ENCODE measurements at places on chromosomes 4 and X.
A peak's percentile ranks its signal among the peaks of the same experiment; 100 is the strongest.

DNA sequence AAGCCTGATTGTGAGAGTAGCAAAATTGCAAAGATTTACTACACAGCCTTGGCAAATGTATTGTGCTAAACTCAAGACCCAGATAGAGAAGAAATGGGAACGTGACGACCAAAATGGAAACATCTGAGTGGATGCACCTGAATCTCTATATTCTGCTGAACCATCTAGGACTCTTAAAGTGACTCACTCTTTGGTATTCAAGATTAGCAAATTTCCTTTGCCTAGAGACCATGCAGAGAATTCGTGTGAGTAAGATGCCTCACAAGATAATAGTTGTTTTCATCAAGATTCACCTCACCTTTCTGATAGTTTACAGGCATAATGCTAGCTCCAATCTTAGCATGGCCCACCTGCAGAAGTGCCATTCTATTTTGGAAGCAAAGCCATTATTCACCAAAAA lies 14.4 kb upstream of the ATOH1 start:
- no peak for DNase-seq

GRCh38 chr4:99998062-99998867 lies 48.2 kb upstream of the H2AZ1 start:
- DNase-seq = peak; percentile 7

- no peak for DNase-seq
Measured at GRCh38 chr4:4643306-4643705, 101.5 kb upstream of the STX18 start.

GRCh38 chr4:61426229-61426628 lies 226.1 kb downstream of the ADGRL3 start:
- DNase-seq = no peak

- DNase-seq = no peak
Measured at GRCh38 chr4:30265716-30266115, 454.5 kb upstream of the PCDH7 start.

DNA sequence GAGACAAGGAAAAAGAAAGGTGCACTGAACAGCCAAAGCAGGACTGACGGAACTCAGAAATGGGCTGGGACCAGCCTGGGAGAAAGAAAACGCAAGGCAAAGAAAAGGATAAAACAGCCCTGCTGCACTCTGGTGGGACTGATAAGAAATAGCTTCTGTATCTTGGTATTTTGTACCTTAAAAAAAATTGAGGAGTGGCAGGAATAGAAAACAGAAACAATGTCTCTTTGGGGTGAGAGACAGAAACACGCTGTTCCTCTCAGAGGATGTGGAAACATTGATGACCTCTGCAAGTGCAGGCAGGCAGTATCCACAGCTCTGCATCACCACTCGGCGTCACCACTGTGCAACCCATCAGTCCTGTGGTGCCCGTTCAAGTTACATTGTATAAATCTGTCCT lies 152.5 kb upstream of the SPRY1 start:
- DNase-seq = no peak

GRCh38 chrX:15217161-15217560 lies 52.7 kb downstream of the ASB9 start:
- no peak for DNase-seq

DNA sequence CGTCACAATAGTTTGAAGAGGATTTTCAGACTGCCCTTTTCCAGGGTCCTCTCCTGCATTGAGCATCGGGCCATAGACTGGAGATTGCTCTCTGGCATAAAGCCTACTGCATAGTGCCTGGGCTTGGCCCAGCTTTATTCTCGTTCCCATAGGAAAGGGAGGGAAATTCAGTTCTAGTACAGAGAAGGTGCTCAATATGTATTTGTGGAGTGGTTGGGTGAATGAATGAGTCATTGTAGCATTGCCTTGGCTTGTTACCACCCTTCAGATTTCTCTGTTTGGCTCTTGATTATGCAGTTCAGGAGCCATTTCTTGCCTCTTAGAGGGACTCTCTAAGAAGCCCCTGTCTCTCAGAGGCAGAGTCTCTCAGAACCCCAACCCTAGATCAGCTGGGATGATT lies 2.6 kb downstream of the TMEM35A start:
- DNase-seq = no peak
